AG09319 (cell line): ENCODE measurements at places on chromosomes 12 and 14.

GRCh38 chr12:2834581-2835491 lies at the start of gene NRIP2:
Gene NRIP2, minus strand, starts transcription at chr12:2835035. Its CDS starts 52 bp downstream, at chr12:2834983.
- no peak for DNase-seq

- peak; percentile 39 for DNase-seq
These were observed 39.4 kb upstream of the PPP2R5C start for GRCh38 chr14:101721951-101722661.

DNA sequence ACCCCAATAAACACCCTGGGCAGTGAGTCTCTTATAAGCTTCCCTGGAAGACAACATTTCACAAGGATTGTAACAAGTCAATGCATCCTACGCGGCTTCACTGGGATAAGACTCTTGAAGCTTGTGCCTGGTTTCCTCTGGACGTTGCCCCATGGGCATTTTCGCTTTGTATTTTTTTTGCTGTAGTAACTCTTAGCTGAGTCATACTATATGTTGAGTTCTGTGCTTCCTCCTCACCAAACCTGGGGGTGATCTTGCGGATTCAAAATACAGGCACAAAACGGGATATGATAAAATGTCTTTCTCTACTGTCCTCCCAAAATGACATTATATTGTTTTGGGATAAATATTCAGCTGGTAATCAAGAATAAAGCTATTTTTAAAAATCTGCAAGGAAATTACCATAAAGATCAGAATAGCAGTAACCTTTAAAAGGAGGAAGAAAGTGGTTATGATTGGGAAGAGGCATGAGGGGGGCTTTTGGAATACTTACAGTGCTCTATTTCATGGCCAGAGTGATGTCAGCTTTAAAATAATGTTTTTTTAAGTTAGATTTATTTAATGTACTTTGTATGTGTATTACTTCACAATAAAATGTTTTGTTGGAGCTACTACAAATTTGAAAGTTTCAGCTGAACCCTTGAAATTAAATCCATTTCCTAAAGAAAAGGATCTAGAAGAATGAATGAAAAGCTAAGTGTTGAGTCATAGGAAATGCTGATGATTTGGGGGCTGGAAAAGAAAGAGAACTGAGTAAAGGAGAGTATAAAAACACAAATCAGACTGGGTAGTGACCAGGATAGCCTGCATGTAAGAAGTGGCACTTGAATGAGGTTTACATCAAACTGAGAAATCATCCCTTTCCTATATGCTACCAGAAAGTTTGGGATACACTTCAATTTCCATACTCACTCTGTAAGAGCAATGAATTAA lies 14.7 kb downstream of the BTBD7 start:
- DNase-seq, result no peak

DNA sequence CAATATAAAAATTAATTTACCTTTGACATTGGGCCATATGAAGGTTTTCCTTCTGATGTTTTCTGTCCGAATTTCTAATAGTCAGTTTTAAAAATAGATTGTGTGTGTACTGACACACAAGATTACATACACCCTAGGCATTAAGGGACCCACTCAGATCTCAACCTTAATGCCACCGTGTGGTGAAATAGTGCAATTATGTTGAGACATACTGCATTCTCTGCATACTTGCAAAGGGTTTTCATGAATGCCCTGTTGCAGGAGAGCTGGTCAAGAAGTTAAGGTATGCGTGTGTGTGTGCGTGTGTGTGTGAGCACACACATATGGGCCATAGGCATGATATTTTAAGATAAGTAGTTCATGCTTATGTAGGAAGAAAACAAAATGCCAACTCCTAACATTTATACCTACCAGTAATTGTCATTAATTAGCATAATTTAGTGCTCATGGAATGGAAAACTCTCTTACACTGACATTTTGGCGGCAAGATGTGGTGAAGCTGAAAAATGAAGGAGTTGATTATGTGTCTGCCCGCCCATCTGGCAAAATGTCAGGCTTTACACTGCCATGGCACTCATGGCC lies 58.8 kb downstream of the PIK3C2G start:
- peak; percentile 23 for DNase-seq

- no peak for DNase-seq
These were observed 2.8 kb downstream of the MGAT2 start for GRCh38 chr14:49623387-49623786.

GRCh38 chr14:99706107-99706900 lies 22.2 kb downstream of the CYP46A1 start:
- DNase-seq, result no peak

- no peak for DNase-seq
These were observed 5.3 kb upstream of the GDF11 start for GRCh38 chr12:55737581-55738122.

DNA sequence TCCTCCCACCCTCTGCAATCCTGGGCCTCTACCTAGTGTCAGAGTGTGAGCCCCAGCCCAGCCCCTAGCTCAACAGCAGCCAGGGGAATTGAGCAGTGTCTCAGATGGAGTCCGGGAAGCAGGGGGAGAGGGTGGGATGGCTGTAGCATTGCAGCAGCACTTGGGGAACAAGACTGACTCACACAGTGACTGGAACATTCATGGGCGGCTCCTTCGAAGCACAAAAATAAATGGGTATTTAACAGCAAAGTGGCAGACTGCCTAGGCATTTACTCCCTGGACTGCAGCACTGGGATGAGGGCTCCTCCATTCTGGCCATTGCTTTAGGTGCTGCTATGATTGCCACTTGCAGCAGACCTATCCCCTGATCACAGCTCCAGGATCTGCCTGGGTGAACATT lies 46.0 kb upstream of the STK38L start:
- no peak for DNase-seq

DNA sequence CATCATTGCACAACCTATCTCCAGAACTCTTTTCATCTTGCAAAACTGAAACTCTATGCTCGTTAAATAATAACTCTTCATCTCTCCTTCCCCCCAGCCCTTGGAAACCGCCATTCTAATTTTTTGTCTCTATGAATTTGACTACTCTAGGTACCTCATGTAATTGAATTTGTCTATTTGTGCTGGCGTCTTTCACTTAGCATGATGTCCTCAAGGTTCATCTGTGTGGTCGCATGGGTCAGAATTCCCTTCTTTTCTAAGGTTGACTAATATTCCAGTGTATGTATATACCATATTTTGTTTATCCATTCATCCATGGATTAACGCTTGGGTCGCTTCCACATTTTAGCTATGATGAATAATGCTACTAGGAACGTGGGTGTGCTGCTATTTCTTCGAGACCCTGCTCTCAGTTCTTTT lies 80.1 kb downstream of the PLXNC1 start:
- DNase-seq, result no peak

GRCh38 chr12:61009192-61009591 lies 1251.0 kb upstream of the USP15 start:
- no peak for DNase-seq

DNA sequence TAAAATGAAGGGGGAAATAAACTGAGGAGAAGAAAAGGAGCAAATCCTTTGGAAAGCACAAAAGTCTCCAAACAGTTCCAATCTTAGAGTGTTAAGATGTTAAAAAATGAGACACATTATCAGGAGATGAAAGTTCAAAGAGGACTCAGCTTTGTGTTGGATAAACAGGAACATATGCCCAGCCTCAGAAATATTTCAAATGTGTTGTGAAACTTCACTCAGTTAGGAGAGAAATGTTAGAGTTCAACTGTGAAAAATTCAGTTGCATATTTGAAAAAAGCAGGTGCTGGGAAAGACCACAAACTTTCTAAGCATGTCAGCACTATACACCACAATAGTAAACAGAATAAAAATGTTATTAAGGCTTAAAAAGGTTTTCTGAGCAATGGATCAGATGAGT lies 136.8 kb upstream of the PRKD1 start:
- DNase-seq, result no peak

DNA sequence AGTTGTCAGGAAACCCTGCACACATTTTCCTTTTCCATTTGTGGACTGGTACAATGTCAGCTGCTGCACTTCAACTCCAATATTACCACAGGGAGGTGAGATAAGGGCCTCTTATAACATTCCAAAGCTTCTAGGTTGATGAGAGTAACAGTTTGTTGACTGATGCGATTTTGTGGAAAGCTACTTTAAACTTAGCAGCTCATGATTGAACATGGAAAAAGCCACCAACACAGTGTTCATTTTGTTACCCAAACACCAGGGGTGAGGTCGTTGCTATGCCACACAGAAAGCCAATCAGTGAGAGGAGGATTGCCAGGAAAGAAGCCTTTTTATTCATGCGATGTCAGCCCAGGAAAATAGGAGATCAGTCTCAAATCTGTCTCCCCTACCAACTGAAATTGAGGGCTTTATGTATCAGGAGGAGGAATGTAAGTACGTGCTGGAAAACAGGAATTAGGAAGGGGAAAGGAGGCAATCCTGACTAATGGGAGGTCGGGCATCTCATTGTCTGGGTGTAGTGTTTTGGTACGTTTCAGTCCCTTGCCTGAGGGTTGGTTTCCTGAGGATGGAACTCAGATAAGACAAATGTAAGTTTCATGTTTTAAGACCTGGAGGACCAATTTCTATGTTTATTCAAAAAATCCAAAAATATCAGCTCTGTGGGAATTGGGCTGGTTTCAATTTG lies 92.7 kb upstream of the PLEKHA5 start:
- DNase-seq, result no peak

DNA sequence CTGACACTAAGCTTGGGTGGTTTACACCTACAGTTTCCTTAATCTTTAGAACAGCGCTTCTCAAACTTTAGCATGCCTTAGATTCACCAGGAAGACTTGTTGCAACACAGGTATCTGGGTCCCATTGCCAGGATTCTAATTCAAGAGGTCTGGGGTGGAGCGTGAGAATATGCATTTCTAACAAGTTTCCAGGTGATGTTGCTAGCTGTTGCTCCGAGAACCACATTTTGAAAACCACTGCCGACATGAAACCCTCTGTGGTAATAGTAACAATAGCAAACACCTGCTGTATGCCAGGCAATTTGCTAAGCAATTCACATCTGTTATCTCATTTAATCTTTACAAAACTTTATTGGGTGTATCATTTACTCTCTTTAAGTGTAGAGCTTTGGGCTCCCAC lies 58.6 kb downstream of the TRHDE start:
- no peak for DNase-seq

DNA sequence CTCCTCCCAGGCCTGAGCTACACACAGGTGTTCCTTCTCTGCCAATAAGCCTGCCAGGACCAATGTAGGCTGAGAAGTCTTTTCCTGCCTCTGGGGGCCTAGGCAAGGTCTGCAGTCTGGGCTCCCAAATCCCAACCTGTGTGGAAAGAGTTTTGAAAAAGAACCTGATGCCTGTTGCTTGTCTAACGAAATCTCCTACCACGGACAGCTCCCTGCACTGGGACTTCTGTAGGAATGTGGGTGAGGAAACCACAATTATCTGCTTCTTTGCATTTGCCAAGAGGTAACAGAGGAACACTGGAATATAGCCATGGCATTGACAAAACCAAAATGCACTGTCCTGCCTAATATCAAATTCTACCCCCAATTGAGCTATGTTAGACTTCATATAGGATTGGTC lies 877.0 kb upstream of the TMEM132C start:
- DNase-seq, result peak; percentile 28

- no peak for DNase-seq
These were observed 60.1 kb downstream of the TSPAN9 start for GRCh38 chr12:3137268-3137781.

DNA sequence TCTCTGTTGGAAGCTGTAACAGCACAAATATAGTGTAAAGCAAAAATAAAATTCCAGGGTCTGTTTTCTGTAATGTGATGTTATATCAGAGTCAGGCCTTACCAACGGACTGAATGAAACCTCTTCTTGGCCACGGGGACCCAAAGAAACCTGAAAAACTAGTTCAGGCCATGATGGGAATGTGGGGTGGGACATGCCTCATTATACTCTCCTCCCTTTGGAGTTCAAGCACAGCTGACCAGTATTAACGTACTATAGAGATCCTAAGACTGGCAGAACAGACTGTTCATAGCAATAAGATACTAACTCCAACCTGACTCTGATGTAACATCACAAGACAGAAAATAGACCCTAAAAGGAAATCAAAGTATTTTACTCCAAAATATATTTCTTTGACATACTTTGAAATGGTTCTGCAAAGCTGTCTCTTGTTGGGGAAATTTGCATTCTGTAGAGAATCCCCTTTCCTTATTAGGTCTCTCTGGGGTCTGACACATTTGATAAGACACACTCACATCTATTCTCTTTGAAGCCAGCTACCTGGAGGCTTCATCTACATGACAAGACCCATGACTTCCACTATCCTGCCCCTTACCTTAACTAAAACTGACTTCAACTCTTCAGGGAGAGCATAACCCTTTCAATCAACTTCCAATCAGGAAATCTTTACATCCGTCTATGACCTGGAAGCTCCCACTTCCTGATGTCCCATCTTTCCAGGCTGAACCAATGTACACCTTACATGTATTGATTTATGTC lies 444.6 kb downstream of the SOX5 start:
- no peak for DNase-seq

DNA sequence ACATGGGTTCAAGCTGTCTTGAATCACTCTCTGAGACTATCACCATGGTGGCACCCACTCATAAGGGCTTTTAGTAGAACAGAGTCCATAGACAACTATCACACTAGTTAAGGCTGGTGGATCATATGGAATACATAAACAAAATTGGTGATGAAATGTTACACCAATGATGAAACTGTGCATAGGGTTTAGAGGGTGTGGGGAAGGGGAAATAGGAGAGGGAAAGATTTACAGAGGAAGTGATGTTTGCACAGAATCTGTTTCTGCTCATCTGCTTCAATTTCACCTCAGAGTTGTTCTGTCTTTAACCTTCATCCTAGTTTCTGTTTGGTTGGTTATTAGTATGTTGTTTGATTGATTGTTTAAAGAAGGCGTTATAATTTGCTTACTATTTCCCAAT lies 2.4 kb upstream of the RXYLT1 start:
- no peak for DNase-seq

GRCh38 chr12:131004166-131004565 lies 50.5 kb downstream of the ADGRD1 start:
- DNase-seq, result no peak

- DNase-seq, result no peak
These were observed 16.8 kb upstream of the EIF5 start for GRCh38 chr14:103317251-103317650.

- no peak for DNase-seq
These were observed 719 bp upstream of the SRSF9 start for GRCh38 chr12:120470150-120470784.

DNA sequence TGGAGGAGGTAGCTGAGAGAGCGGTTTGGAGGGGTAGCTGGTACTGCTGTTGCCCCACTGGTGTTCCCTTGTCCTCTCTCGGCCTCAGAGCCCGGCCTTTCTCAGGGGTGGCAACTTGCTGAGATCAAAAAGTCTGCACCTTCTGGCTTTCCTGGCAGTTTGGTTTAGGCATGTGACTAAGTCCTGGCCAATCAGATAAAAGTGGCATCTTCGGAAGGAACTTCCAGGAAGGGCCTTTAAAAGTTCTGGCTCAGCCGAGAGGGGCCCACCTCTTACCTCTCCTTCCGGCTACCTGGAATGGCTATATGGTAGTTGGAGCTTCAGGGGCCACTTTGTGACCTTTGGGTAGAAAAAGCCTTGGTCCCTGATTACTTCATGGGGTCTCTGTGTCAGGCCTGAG lies 152.6 kb downstream of the GLT1D1 start:
- no peak for DNase-seq

GRCh38 chr14:59360923-59361794 lies 104.0 kb downstream of the GPR135 start:
- no peak for DNase-seq
